ENCODE measurements at places on chromosomes 13 and 19.

DNA sequence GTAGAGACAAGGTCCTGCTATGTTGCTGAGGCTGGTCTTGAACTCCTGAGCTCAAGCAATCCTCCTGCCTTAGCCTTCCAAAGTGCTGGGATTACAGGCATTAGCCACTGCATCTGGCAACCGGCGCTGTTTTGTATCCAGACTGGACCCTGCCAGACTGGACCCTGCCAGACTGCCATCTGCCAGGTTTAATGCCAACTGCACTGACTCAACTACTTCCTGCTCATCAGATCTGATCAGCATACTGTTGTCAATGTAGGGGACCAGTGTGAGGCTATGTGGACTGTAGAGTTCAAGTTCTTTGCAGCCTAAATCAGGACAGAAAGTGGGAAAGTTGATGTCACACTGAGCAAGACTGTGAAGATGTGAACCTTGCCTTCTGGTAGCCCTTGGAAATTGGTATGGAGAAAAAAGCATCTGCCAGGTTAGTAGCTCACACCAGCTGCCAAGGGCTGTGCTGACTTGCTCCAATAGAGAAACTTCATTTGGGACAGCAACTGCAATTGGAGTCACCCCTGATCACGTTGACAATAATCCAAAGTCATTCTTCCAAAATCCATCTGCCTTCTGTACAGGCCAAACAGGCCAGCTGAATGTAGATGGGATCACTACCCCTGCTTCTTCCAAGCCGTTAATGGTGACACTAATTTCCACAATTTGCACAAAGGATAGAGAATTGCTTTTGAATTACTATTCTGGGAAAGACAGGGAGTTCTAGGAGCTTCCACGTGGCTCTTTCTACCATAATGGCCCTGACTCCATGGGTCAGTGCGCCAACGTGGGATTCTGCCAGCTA is 36.8 kb upstream of the ATP1A3 start:
- DNase-seq, result no peak

DNA sequence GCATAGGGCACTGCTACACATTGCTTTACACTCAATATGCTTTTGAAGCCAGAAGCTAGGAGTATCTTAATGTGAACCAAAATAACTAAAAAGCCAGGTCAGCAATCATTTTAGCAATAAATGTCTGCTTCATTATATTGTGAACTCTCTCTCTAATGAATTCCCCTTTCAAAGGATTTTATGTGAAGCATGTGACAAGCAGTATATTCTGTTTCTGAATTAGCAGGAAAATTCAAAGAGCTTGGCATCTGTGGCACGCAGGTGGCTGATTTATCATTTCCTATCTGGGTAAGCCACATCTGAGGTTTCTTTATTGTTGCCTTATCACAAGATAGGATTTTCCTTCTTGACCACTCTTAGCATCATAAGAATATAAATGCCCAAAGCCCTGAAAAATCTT is 56.8 kb upstream of the KLF12 start:
- no peak for DNase-seq

DNA sequence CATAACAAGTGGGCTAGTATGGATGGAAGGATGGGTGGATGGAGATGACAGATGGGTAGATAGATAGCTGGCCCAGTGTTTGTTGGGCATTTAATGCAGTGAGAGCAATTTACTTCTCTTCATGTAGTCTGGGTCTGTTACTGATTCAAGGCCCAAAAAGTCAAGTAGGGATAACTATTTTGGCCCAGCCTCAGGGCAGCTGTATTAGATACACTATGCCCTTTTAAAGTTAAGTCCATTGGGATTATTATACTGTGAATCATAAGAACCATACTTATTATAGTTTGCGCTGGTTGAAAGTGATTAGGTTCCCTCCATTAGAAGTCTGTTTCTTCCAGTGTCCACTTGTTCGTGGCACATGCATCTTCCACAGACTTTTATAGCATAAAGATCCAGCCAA is 4.7 kb downstream of the ITGBL1 start:
- no peak for DNase-seq

DNA sequence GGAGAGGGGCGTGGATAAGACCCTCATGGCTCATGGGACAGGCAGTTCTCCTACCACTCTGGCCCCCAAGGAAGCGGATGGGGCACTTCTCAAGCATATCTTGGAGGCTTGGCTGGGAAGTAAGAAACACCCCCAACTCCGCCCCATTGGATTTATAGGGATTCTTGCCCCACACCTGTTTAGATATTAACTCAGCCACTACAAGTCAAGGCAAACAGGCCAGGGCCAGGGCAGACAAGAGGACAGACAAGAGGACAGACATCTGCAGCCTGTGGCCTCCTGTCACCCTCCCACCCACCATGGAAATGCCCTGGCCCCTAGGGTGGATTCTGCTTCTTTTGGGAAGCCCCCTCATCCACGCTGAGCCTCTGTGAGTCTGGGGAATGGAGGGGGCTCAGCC is 24.1 kb downstream of the RDH8 start:
- DNase-seq, result no peak

DNA sequence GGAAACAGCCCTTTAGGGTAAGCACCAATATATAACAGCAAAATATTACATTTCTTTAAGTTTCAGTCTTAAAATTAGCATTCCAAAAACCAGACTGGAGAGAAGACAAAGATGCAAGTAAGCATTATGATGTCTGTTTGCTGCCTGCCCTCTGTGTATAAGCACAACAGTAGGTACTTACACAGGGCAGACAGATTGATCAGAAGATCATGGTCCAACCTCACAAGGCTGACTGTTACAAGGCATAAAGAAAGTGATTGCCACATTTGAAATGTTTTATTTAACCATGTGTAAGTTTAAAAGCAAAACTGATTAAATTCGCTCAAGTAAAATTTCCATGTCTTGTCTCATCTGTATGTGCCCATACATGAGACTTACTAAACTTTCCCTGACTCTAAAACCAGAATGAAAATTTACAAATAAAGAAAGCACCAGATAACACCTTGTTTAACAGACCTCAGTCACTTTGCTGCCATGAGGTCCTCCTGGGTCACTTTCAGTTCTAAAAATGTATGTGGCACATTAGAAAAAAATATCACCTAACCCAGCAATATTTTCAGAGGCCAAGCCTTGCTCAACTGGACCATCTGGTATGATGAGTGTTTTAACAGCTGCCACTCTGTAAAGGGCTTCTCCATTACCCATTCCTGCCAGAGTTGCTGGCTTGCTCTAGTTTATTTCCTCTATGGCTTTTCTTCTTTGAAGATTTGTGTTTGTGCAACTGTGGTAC is 297.0 kb downstream of the RBM26 start:
- no peak for DNase-seq

- DNase-seq, result no peak
These were observed 198.4 kb downstream of the DLEU7 start for GRCh38 chr13:50645092-50645491.

- DNase-seq, result no peak
These were observed 75.8 kb upstream of the MAB21L1 start for GRCh38 chr13:35552172-35552844.

GRCh38 chr13:94317063-94317491 is 162.4 kb downstream of the DCT start:
- DNase-seq, result no peak

- no peak for DNase-seq
These were observed 16.1 kb downstream of the ZNF816 start for GRCh38 chr19:52946322-52947310.

GRCh38 chr13:44905556-44905955 is 83.7 kb downstream of the NUFIP1 start:
- no peak for DNase-seq

DNA sequence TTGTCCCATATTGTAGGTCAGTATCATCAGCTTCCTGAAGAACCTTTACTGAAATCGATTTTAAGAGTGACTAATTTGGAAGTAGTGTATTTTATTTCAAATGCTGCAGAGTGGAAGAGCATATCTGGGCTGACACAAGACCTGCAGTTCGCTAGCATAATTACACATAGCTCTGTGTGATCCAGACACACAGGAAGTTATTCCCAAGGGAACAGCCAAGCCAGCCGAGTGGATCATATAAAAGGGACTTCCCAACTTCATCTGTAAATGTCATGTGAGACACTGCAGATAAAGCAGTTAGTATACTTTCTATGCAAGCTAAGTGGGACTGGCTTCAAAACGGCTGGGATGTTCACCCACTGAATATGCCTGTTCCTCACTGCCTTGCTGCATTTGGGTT is 760.4 kb downstream of the SLITRK1 start:
- DNase-seq, result no peak

GRCh38 chr13:107493266-107493665 is 722.1 kb downstream of the LIG4 start:
- DNase-seq, result no peak

DNA sequence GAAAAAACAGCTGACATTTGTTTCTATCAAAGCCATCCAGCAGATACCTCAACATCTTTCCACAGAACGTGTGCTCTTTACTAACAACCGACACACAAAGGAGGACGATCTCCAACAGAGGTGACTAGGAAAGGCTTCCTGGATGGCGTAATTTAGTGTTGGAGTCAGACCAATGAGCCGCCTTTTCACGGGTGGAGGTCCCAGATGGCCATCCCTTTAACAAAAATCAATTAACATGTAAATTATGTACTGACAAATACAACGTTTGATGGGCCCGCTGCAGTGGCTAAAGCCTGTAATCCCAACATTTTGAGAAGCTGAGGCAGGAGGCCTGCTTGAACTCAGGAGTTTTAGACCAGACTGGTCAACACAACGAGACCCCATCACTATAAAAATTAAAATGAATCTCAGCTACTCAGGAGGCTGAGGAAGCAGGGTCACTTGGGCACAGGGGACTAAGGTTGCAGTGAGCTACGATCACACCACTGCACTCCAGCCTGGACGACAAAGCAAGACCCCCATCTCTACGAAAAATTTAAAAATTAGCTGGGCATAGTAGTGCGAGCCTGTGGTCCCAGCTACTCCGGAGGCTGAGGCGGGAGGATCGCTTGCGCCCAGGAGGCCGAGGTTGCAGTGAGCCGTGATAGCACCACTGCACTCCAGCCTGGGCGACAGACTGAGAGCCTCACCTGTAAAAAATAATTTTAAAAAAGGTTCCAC is 1.2 kb upstream of the DPY19L3 start:
- peak; percentile 12 for DNase-seq

- no peak for DNase-seq
These were observed 44.7 kb downstream of the EFNB2 start for GRCh38 chr13:106490569-106491321.

DNA sequence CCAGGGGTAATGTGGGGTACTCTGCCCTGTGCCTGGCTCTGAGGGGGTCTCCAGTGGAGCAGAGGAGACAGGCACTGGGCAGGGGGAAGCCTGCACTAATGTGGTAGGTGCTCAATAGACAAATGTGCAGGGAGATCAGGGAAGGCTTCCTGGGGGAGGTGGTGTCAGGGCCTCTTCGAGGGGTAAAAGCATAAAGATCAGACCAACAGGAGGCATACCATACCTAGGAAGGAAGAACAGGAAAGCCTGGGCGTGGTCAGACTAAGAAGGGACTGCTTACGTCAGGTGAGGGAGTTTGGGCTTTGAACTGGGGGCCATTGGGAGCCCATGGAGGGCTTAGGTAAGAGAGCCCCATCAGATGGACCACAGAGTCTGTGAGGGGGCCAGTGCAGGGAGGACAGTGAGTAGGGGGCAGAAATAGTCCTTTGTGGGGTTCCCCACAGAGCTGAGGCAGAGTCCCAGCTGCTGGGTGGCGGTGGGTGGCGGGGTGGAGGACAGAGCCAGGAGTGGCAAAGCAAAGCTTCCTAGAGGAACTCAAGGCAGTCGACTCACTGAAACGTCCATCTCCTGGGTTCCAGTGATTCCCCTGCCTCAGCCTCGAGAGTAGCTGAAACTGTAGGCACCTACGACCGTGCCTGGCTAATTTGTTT is 8.8 kb downstream of the PRR36 start:
- DNase-seq, result no peak

DNA sequence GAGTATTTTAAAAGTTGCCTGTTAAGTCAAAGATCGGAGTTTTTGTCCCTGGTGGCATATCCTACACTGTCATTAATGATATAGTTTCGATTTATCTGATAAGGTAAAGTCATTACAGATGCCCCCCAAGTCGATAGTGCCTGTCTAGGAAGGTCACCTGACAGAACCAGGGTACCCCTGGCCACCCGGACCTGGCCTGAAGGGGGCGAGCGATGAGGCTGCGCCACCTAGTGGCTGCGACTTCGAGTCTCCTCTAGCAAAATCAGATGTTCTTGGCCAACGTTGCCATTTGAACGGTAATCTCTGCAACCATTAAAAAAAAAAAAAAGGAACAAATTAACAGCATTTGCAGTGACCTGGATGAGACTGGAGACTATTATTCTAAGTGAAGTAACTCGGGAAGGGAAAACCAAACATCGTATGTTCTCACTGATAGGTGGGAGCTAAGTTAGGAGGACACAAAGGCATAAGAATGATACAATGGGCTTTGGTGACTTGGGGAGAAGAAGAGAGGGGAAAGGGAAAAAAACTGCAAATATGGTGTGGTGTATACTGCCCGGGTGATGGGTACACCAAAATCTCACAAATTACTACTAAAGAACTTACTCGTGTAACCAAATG is 565.1 kb downstream of the LIG4 start:
- DNase-seq, result peak; percentile 15

DNA sequence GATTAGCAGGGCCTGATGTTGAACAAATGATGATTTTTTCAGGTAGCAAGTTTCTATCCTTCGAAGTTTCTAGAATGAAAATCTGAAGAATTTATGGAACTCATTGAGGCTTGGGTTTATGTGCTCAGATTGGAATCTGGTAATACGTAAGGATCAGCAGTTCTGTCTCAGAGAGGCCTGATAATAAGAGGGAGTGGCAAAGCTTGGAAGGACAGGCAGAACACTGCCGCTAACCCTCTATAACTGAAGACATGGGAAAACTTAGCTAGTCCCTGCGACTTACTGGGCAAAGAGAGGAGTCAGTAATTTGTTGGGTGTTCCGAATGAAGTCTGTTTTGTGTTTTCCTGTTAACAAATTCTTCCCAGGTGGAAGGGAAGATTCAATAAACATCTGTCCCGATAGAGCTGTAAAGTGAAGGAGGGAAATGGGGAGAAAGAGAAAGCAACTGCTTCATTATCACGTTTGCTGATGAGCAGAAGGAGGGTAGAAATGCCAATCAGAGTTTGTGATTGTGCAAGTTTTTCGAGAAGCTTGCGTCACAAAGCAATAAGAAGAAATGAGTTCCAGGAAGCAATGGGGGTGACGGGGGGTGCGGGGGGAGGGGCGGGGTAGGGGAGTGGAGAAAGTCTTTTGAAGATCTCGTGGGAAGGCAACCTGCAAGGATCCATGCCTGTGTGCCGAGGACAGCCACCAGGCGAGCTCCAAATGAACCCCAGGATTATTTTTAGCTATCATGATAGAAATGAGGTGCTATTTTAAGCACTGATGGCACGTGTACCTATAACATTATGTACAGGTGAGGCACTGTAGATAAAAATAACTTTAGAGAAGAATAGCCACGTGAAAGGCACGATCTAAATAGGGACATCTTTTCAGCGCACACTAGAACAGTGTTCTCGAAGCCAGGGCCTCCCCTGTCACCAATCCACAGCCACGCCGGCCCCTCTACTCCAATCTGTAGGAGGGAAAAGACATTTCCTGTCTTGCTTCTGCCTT is 224.1 kb downstream of the FGF9 start:
- no peak for DNase-seq
